ENCODE measurements at places on chromosomes 1 and 21.

DNA sequence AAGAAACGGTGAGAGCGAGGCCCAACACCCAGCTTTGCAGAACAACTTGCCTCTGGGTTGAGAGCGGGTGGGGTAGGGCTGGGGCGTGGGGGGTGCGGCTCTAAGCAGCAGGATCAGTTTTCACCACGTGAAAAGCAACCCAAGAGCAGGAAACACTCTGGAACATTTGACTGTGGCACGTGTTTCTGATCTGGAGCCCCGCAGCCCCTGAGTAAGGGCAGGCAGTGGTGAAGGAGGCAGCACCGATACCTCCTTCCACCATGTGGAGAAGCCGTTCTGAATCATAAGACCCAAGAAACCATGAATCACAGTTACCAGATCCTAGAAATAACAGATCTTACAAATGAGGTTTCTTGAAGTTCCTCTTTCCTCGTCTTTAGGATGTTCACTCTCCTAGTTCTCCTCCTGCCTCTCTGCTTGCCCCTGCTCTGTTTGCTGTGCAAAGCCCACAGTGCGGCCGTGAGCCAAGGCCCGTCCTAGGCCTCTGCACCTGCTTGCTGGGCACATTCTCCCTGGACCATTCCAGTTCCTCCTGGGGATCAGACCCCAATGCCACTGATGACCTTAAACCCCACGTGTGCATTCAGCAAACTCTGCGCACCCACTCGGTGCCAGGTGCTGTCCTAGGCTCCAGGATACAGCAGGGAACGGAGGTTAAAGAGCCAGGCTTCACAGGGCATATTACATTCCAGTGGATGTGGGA is 31.9 kb downstream of the SLC1A7 start:
- peaks cover 46% of the 10 kb centered on the region for H3K4me1 ChIP-seq
- DNase-seq = peak; percentile 48
- peak overlapping the region; percentile 44 for H3K27ac ChIP-seq
- H3K36me3 ChIP-seq = no peaks in the 10 kb centered on the region
- no peak overlapping the region for H3K4me3 ChIP-seq
- no peaks in the 10 kb centered on the region for H3K27me3 ChIP-seq

DNA sequence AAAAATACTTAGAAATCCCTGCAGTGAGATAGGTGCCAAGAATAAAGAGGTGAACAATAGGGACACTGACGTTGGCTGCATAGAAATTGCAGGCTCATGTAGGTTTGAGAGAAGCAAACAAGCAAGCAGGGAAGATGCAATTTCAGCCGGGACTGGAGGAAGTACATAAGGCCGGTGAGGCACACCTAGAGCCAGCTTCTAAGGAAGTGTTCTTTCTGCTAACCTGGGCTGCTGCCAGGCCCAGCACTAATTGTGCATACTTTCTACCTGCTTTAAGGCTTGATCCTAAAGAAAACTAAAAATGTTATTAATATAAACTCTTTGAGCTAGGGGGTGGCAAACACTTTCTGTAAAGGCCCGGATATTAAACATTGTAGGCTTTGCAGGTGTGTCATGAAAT is 71.0 kb downstream of the LMO4 start:
- H3K4me1 ChIP-seq = no peaks in the 10 kb centered on the region
- no peaks in the 10 kb centered on the region for H3K36me3 ChIP-seq
- no peak overlapping the region for H3K4me3 ChIP-seq

GRCh38 chr1:41368801-41369200 is 7.6 kb downstream of the FOXO6 start:
- H3K36me3 ChIP-seq = no peaks in the 10 kb centered on the region
- peaks cover 38% of the 10 kb centered on the region for H3K4me1 ChIP-seq
- DNase-seq = no peak
- H3K4me3 ChIP-seq = no peak overlapping the region
- H3K27ac ChIP-seq = no peak overlapping the region

GRCh38 chr1:86502721-86503405 is 34.1 kb downstream of the CLCA1 start:
- H3K36me3 ChIP-seq = no peaks in the 10 kb centered on the region
- peak overlapping the region; percentile 60 for H3K27ac ChIP-seq
- H3K4me3 ChIP-seq = no peak overlapping the region
- H3K4me1 ChIP-seq = peaks cover 49% of the 10 kb centered on the region
- peaks cover 8% of the 10 kb centered on the region for H3K27me3 ChIP-seq

- no peak overlapping the region for H3K4me3 ChIP-seq
- no peaks in the 10 kb centered on the region for H3K4me1 ChIP-seq
- DNase-seq = peak; percentile 51
- H3K27ac ChIP-seq = no peak overlapping the region
- H3K27me3 ChIP-seq = no peaks in the 10 kb centered on the region
Measured at GRCh38 chr1:60866917-60867531, 215.3 kb upstream of the NFIA start.

- no peak overlapping the region for H3K4me3 ChIP-seq
- H3K27me3 ChIP-seq = peaks cover 19% of the 10 kb centered on the region
- H3K27ac ChIP-seq = no peak overlapping the region
- H3K36me3 ChIP-seq = no peaks in the 10 kb centered on the region
Measured at GRCh38 chr1:51956528-51957509, 33.7 kb downstream of the RAB3B start.

- no peak for DNase-seq
- H3K4me3 ChIP-seq = no peak overlapping the region
- H3K36me3 ChIP-seq = peaks cover 86% of the 10 kb centered on the region
- H3K27ac ChIP-seq = no peak overlapping the region
Measured at GRCh38 chr1:220160027-220160426, 66.1 kb downstream of the IARS2 start.

- H3K27ac ChIP-seq = peak overlapping the region; percentile 49
- peaks cover 15% of the 10 kb centered on the region for H3K4me1 ChIP-seq
- H3K27me3 ChIP-seq = no peaks in the 10 kb centered on the region
- no peak overlapping the region for H3K4me3 ChIP-seq
- no peaks in the 10 kb centered on the region for H3K36me3 ChIP-seq
Measured at GRCh38 chr1:225754940-225755641, 22.5 kb upstream of the SRP9 start.

GRCh38 chr1:145871994-145872924 is 13.4 kb upstream of the PIAS3 start:
- H3K27ac ChIP-seq = peak overlapping the region; percentile 86
- peak; percentile 45 for DNase-seq
- peaks cover 7% of the 10 kb centered on the region for H3K4me1 ChIP-seq
- no peaks in the 10 kb centered on the region for H3K36me3 ChIP-seq
- peak overlapping the region; percentile 51 for H3K4me3 ChIP-seq
- H3K27me3 ChIP-seq = no peaks in the 10 kb centered on the region

Data from stomach (tissue), 19 donors.